ENCODE measurements at places on chromosomes 16 and 17.
A peak's percentile ranks its signal among the peaks of the same experiment; 100 is the strongest.

DNA sequence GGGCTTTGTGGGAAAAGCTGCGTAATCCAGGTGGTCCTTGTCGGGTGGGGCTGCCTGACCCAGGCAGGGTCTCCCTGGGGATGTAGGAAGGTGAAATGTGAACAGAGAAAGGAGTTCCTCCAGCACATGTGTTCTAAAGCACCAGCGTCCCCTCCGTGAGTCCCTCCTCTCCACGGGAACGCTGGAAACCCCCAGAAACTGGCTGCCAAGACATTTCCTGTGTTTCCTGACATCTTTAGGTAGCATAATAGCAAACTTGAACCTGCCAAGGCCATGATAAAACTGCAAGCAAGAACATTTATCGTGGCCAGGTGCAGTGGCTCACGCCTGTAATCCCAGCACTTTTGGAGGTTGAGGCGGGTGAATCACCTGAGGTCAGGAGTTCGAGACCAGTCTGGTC is 12.6 kb upstream of the PYDC1 start:
- no peak overlapping the region for H3K27ac ChIP-seq
- H3K36me3 ChIP-seq: no peaks in the 10 kb centered on the region
- no peak for DNase-seq
- no peaks in the 10 kb centered on the region for H3K4me1 ChIP-seq
- H3K4me3 ChIP-seq: no peak overlapping the region

DNA sequence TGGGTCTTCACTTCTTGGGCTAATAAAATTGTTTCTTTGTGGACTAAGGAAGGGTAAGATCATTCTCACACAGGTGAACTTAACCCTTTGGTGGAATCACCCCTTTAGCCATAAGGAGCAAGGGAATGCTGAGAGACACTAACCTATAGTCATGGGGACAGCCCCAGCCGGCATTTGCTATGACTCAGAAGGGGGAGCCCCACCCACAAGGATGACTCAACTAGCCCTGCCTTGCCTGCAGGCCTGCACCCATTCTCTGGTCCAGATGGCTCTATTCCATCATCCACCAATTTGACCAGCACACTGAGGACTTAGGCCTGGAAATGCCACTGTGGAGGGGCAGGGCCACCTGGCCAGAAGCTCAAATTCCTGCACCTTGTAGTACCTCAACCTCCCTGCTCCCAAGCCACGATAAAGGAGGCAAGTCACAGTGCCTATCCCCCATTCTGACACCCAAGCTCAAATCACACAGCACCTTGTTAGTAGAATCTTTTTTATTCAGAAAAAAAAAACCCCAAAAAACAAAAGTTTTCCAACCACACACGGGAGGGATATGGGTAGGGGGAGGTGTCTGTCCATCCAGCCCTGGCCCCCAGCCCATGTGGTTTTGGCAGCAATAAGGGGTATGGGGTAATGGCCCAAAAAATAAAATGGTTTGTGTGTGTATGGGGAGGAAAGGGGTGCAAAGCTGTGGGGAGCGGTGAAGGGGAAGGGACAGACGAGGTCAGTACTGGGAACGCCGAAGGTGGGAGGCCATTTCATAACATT is 3.0 kb downstream of the PFN1 start:
- H3K4me1 ChIP-seq: peaks cover 61% of the 10 kb centered on the region
- peak overlapping the region; percentile 99 for H3K4me3 ChIP-seq
- H3K27ac ChIP-seq: peak overlapping the region; percentile 93
- peaks cover 27% of the 10 kb centered on the region for H3K36me3 ChIP-seq
- no peaks in the 10 kb centered on the region for H3K27me3 ChIP-seq
- DNase-seq: no peak

DNA sequence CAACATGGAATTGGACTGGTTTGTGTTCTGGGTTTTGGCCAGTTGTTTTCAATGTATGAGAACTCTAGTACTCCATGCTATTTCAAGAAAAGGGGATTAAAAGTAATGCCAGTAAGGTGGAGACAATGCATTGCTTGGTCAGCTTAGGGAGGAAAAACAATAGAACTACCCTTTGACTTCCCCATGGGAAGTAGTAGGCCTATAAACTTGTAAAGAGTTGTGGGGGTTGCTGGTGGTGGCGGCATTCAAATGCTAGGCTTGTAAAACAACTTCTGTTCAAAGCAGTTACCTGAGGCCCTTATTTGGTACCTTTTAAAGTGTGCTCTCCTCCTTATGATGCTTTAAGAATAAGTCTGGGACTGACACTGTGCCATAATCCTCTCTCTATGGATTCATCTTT is 9.4 kb downstream of the MAP3K3 start:
- no peak overlapping the region for H3K4me3 ChIP-seq
- peaks cover 17% of the 10 kb centered on the region for H3K4me1 ChIP-seq
- H3K36me3 ChIP-seq: peaks cover 21% of the 10 kb centered on the region
- no peak overlapping the region for H3K27ac ChIP-seq
- DNase-seq: no peak

- H3K27me3 ChIP-seq: no peaks in the 10 kb centered on the region
- H3K27ac ChIP-seq: peak overlapping the region; percentile 82
- H3K4me1 ChIP-seq: peaks cover 7% of the 10 kb centered on the region
- peaks cover 28% of the 10 kb centered on the region for H3K36me3 ChIP-seq
- H3K4me3 ChIP-seq: no peak overlapping the region
These were observed 63.9 kb downstream of the BANP start for GRCh38 chr16:88014954-88015805.

DNA sequence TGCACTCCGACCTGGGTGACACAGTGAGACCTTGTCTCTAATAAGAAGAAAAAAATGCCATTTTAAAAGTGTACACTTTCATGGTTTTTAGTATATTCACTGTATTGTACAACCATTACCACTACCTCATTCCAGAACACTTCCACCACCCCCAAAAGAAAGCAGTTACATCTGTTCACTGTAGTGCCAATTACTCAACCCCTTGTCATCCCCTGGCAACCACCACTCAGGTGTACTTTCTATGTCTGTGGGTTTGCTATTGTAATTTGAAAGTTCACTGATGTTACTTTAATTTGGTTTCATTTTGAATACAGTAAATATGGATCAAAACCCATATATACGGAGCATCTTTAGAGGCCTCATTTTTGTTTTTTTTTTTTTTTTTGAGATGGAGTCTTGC is 6.1 kb downstream of the ZG16 start:
- no peaks in the 10 kb centered on the region for H3K27me3 ChIP-seq
- no peaks in the 10 kb centered on the region for H3K36me3 ChIP-seq
- peaks cover 9% of the 10 kb centered on the region for H3K4me1 ChIP-seq
- no peak overlapping the region for H3K27ac ChIP-seq
- H3K4me3 ChIP-seq: no peak overlapping the region

GRCh38 chr16:84942786-84943185 is 68.5 kb downstream of the ZDHHC7 start:
- no peaks in the 10 kb centered on the region for H3K36me3 ChIP-seq
- DNase-seq: no peak
- H3K4me1 ChIP-seq: no peaks in the 10 kb centered on the region
- no peak overlapping the region for H3K27ac ChIP-seq

- H3K27ac ChIP-seq: peak overlapping the region; percentile 78
- no peak for DNase-seq
- peaks cover 31% of the 10 kb centered on the region for H3K4me1 ChIP-seq
- H3K4me3 ChIP-seq: no peak overlapping the region
These were observed 16.1 kb downstream of the WIPI1 start for GRCh38 chr17:68441070-68441770.

GRCh38 chr16:87146676-87147075 is 170.5 kb downstream of the C16orf95 start:
- H3K27ac ChIP-seq: no peak overlapping the region
- no peak for DNase-seq
- no peaks in the 10 kb centered on the region for H3K4me1 ChIP-seq
- no peaks in the 10 kb centered on the region for H3K36me3 ChIP-seq

- peak overlapping the region; percentile 62 for H3K27ac ChIP-seq
- no peak for DNase-seq
- H3K4me3 ChIP-seq: no peak overlapping the region
- no peaks in the 10 kb centered on the region for H3K27me3 ChIP-seq
These were observed 12.9 kb downstream of the CMIP start for GRCh38 chr16:81457326-81458133.

GRCh38 chr16:71707199-71707598 is 17.3 kb downstream of the PHLPP2 start:
- no peak overlapping the region for H3K27ac ChIP-seq
- H3K36me3 ChIP-seq: peaks cover 2% of the 10 kb centered on the region
- peaks cover 13% of the 10 kb centered on the region for H3K4me1 ChIP-seq
- no peak for DNase-seq

GRCh38 chr17:19738757-19739156 is 9.3 kb downstream of the ALDH3A1 start:
- H3K4me3 ChIP-seq: no peak overlapping the region
- no peaks in the 10 kb centered on the region for H3K27me3 ChIP-seq
- DNase-seq: no peak
- H3K27ac ChIP-seq: no peak overlapping the region

DNA sequence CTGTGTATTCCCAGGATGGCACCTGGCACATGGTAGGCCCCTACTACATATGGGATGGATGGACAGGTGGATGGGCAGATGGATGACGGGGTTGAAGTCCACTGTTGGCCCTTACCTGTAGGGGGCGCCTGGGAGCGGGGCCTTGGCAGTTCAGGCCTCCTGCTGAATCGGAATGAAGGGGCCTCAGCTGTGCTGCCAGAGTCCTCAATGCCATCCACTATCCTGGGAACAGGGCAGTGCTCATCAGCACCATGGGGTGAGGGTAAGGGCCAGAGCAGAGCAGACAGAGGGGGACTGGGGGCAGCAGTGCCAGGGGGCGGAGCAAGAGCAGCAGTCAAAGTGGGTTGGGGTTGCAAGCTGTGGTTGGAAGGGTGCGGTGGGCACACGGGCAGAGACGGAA is 8.3 kb upstream of the RAB5C start:
- no peak overlapping the region for H3K4me3 ChIP-seq
- H3K27me3 ChIP-seq: no peaks in the 10 kb centered on the region
- DNase-seq: no peak

- no peak overlapping the region for H3K4me3 ChIP-seq
- peaks cover 21% of the 10 kb centered on the region for H3K4me1 ChIP-seq
- no peak for DNase-seq
- H3K27me3 ChIP-seq: no peaks in the 10 kb centered on the region
- H3K36me3 ChIP-seq: peaks cover 7% of the 10 kb centered on the region
- no peak overlapping the region for H3K27ac ChIP-seq
These were observed 12.4 kb downstream of the ITGB3 start for GRCh38 chr17:47265983-47266541.
